ENCODE measurements at places on chromosomes 2 and 18.

DNA sequence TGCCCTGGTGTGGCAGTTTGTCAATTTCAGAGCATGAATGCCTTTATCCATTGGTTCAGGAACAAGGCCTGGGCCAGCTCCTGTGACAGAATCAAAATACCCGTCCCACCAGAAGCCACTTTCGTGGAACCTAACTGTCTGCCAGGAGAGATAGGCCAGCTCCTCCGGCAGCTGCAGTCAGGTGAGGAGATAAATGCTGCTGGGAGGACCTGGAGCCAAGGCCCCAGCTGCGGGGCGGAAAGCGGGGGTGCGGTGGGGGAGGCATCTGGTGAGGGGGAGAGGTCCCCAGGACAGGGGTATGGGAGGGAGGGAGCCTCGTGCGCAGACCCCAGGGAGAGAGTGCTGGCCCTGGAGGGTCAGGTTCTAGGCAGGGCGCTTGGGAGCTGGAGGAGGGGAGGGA is 4.4 kb upstream of the ASB1 start:
- no peak for DNase-seq

- DNase-seq = no peak
These were observed 80.3 kb downstream of the CDCA7 start for GRCh38 chr2:173434762-173435569.

DNA sequence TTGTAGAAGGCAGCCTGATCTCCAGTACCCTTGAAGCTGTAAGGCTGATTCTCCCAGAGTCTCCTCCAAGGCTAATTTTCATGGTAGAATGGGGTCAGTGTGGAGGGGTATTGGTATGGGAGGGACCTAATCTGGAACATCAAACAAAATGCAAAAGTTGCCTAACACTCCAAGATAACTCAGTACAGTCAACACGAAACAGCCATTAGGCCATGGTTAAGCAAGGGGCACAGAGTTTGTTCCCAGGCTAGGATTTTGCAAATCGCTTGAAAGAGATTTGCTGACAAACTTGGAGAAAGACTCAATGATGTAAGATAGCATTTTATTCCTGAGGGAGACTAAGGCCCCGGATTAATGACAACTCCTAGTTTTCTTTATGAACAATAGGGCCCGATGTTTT is 5.4 kb downstream of the PID1 start:
- no peak for DNase-seq

DNA sequence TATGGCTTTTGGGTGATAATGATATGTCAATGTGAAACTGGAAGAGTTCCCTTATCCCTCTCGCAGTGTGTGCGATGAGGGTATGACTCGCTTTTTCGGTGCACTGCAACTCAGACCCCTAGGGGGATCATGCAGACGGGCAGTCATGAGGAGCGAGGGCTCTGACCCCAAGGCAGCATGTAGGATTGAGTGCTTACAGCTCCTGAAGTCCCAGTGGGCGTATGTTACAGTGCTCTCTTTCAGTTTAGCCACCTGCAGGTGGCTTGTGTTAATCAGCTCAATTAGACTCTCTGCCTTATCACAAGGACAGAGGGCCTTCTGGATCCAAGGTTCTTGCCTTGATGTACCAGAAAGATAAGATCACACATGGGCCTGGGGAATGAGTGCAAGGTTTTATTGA is 1269.9 kb upstream of the GYPC start:
- no peak for DNase-seq

DNA sequence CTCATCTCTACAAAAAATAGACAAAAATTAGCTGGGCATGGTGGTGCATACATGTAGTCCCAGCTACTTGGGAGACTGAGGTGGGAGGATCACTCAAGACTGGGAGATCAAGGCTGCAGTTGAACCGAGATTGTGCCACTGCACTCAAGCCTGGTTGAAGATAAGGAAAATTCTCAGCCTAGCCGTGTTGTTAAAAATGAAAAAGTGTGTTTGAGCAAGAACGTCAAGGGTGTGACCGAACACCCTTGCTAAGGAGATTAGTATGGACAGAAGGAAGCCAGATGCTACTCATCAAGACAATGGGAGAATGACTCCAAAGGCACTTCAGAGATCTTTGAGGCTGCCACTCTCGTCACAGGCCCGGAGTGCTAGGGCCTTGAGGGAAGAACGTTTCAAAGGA is 70.0 kb upstream of the NDUFV2 start:
- no peak for DNase-seq

DNA sequence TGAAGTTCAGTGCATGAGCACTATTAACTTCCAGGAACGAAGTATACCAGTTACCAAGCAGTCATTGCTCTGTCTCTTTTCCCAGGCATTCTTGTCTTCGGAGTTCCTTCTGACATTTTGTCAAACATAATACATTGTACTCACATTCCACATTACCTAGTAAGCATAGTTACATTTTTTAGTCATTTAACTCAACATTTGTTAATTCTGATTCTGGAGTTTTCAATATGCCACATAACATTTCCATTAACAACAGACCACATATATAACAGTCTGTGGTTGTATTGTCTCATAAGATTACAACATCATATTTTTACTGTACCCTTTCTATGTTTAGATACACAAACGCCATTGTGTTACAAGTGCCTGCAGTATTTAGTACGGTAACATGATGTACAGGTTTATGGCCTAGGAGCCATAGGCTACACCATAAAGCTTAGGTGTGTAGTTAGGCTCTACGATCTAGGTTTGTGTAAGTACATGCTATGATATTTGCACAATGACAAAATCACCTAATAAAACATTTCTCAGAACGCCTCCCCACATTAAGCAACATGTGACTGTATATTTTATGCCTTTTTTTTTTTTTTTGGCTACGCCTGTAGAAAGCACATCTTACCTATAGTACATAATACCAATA is 187.1 kb downstream of the DYM start:
- no peak for DNase-seq

DNA sequence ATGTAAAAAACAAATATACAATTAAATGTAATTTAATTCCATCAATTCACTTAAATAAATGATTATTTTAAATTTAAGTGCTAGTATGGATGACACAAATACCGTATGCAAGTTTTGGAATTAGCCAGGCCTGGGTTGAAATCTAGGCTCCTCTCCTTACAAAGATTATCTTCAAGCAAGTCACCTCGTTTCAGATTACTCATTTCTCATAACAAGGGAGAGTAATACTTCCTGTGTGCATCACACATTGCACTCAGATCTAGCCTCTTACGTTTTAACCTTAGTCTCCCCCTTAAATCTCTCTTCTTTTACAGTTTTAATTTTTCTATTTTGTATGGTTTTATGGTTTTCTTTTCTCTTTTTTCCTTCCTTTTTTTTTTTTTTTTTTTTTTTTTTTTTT is 1475.9 kb upstream of the NXPH2 start:
- DNase-seq = no peak

GRCh38 chr2:21103274-21103891 is 20.4 kb upstream of the TDRD15 start:
- no peak for DNase-seq

DNA sequence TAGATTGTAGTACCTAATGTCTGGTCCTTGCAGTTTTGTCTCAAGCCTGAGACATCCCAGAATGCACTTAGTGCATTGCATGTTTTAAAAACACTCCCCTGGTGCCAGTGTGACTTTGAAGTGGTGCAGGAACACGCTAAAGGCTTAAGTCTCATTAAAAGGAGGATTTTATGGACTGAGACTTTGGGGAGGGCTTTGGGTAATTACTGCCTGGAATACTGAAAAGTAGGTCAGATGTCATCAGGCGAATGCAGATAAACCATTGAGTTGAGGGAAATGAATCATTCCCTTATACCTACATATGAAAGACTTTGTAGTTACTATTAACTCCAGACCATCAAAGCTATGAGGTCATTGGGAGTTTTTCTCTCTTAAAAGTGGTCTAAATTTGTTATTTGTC is 3.0 kb upstream of the OSBPL1A start:
- no peak for DNase-seq

DNA sequence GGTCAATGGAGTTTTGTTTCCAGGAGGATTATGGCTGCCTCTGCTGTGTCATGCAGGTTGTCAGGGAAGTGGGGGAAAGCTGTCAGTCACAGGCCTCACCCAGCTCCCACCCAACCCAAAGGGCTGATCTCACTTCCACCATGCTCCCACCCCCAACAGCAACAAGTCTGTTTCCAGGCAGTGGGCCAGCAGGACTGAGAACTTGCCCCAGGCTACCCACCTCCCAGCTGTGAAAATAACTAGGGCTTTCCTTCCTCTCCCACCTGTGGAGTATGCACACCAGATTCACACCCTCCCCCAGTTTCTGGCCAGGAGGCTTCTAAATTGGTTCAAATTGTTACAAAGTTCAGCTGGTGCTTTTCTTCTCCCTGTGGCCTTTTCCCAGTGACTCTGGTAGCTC is 95.6 kb upstream of the ACVR1 start:
- DNase-seq = no peak

DNA sequence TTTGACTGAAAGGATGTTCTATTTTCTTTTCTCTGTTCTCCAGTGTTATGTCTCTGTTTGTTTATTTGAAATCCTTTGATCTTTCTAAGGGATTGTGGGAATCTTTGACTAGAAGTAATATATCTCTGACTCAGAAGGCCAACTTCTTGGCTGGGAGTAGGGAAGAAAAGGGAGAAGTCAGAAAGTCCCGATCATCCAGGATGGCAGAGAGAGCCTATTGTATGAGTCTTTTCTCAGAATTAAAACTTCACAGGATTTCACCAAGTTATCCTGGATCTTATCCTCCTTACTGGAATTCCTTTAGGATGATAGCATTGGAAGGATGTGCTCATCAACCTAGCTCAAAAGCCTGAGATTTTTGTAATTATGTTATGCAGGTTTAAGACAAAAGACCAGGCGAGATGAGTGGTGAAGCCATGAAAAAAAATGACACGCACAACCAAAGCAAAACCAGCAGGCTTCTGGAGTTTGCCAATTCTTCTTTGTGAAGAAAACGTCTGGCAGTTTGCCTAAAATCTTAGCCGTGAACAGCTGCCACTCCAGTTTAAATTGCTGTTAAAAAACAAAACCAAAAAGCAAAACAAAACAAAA is 383.6 kb upstream of the SMIM21 start:
- DNase-seq = no peak

GRCh38 chr2:141384676-141385075 is 746.1 kb downstream of the LRP1B start:
- DNase-seq = no peak

DNA sequence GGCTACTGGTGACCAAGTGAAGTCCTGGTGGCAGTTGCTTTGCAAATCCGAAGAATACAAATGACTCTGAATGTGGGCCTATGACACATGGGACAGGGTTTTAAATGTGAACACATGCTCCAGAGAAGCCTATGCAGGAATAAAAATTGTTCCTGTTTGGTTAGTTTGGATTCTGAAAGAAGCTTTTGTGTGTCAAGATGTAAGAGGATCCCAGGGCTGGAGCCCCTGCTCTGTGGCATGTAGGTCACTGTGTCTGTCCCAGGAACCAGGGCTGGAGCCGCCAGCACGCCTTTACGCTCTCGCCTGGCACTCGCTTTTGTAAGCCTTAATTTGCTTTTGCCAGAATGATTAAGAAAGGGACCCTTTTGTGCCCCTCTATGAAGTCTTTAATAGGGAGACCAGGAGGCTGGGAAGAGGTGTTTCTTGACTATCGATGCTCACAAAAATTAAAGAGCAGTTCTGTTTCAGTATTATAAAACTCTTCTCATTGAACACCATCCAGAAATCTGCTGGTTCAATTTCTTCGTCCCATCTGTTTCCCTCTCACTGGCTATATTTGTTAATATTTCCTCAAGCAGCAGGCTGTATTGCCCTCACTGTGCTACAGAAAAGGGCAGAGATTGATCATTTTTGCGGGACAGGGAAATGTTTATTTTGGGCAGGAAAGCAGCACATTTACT is 532.7 kb upstream of the POU3F3 start:
- no peak for DNase-seq

DNA sequence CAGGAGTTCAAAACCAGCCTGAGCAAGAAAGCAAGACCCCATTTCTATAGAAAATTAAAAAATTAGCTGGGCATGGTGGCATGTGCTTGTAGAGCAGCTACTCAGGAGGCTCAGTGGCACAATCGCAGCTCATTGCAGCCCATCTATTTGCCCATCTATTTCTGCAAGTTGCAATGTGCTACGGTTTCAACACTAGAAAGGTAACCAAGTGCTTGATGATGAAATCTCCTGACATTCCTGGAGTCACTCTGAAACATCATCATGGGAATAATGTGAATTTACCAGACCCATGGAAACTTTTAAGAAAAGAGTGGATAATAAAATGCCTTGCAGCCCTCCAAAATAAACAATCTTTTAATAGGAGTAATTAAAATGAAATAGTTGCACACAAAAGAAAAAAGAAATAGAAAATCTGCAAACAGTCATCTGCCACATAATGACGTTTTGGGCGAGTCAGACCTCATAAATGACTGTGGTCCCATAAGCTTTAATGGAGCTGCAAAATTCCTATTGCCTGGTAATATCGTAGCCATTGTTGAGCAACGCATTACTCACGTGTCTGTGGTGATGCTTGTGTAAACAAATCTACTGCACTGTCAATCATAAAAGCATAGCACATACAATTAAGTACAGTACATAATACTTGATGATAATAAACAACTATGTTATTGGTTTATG is 46.6 kb upstream of the AMMECR1L start:
- no peak for DNase-seq

DNA sequence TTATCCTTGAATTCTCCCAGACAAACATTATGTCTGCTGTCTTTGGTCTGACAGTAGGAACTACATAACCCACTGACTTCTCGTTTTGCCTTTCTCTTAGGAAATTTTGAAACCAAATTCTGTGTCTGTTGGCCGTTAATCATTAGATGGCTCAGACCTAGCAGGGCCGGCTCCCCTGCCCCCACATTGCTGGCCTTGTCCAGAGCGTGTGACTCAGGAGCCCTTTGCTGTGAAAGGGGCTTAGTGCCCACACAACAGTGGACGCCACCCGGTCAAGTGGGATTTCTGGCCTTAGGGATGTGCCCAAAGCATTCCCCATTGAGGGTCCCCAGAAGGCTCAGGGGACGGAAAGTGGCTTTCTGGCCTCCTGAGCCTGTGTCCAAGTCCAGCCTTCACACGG is 137.5 kb downstream of the CTIF start:
- DNase-seq = no peak

DNA sequence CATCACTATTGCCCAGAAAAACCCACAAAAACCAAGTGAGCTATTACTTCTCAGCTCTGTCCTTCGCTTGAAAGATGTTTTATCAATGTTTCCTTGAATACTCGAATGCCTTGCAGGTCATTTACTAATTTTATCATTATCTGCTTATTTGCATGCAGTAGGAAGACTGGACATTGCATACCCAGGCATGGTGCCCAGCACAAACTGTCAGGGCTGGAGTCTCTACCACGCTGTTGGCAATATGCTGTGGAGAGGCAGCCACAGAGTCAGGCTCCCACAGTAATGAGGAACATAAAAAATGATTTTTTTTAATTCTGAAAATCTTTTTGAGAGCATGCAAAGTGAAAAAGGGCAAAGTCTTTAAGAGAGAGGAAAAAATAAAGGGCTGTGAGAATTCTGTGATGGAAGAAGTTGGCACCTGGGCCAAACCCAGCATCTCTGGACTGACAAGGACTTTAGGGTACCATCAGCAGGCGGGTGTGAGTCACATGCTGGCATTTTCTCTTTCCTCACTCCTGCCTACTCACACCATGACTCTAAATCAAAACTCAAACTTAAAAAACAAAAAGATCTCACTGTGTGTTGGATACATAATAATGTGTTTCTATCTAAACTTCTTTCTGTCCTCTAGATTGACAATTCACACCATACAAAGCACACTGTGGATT is 709.8 kb upstream of the FANCL start:
- DNase-seq = no peak

- no peak for DNase-seq
These were observed 13.2 kb upstream of the SLC25A52 start for GRCh38 chr18:31773774-31774476.
